ENCODE measurements at places on chromosomes 16 and 17.

DNA sequence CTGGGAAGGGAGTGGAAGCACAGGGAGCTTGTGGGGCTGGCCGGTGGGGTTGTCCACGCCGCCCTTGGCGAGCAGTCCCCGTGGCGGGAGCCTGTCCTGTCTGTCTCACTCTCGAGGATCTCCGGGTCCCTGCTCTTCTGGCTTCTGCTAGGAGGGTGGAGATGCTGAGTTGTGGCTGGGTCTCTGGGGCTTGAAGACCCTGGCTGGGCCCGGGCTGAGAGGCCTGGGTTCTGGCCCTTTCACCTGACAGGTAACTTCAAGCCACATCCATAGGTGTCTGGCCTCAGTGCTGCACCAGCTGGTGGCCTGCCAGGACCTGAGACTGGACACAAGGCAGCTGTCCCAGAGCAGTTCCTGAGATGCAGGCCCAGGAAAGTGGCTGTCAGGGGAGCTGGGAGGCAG, 46.7 kb downstream of the PRMT7 start:
- DNase-seq: no peak

DNA sequence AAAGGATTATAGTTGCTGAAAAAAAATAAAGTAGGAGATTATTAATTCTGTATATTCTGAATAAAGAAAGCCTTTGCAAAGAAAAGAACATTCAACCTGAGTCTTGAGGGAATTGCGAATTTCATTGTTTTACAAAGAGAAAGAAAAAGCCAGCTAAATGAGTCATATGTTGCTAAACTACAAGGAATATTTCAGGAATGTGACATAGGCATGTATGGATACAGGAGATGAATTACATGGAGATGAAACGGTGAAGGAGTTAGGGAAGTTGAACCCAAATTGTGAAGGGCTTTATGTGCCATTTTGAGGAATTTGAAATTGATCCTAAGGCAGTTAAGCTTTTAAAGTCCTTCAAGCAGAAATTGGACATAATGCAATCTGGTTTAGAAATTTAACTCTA, 177.3 kb upstream of the RBL2 start:
- peak; percentile 74 for DNase-seq

DNA sequence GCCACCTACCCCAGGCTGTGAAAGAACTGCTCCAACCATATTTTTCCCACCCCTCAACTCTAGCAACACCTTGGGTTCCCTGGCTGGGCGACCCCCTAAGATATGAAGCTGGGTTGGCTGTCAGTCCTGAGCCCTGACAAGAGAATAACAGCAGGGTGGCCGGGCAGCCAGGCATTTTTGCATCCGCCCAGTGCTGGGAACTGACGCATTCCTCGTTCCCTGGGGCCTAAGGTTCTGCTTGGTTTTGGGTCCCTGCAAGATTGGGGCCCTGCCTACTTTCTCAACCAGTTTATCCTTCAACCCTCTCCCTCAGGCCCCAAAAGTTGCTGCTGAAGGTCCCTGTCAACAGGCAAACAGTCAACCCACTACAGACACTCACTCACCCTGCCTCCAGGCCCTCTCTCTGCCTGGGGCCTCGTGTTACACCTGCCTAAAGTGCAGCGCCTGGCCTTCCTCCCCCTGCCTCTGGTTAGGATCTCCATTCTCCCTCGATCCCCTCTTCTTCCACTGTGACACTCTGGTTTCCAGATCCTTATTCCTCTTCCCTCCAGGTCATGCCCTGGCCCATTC, 151.5 kb downstream of the STX8 start:
- no peak for DNase-seq

GRCh38 chr17:385178-385835, 32.7 kb upstream of the RPH3AL start:
- peak; percentile 21 for DNase-seq

DNA sequence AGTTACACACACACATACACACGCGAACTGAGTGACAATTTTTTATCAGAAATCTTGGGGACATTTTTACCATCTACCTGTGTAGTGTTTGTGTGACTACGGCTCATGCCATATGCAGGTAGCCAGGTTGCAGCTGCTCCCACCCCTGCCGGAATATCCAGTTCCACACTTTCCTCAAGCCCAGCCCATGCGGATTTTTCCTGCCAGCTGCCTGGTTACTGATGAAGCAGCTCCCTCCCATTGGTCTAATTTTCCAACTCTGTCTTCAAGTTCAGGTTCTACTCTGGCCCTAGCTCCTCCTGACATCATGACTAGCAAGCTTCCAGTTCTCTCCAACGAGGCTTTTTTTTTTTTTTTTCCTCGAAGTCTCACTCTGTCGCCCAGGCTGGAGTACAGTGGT, 4.8 kb downstream of the GSG1L2 start:
- DNase-seq: peak; percentile 15

- no peak for DNase-seq
These were observed 3.1 kb upstream of the MRPS34 start for GRCh38 chr16:1775846-1776671.

DNA sequence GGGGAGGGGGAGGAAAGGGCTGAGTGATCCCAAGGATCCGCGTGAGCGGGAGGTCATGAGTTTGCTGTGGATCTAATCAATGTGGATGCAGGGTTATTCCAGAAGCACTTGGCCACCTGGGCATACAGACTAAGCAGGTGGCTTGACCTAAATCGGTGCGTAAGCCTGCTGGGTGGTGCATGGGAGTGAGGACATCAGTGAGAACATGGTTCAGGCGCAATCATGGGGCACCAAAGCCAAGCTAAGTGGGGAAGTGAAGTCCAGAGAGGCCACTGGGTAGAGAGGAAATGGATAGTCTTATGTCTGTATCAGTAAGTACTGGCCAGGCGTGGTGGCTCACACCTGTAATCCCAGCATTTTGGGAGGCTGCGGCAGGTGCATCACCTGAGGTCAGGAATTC, 18.9 kb upstream of the MFSD6L start:
- no peak for DNase-seq

GRCh38 chr17:56596691-56597494, 3.4 kb downstream of the NOG start:
- no peak for DNase-seq

- peak; percentile 65 for DNase-seq
These were observed 5.5 kb downstream of the GAS2L2 start for GRCh38 chr17:35747540-35748017.

DNA sequence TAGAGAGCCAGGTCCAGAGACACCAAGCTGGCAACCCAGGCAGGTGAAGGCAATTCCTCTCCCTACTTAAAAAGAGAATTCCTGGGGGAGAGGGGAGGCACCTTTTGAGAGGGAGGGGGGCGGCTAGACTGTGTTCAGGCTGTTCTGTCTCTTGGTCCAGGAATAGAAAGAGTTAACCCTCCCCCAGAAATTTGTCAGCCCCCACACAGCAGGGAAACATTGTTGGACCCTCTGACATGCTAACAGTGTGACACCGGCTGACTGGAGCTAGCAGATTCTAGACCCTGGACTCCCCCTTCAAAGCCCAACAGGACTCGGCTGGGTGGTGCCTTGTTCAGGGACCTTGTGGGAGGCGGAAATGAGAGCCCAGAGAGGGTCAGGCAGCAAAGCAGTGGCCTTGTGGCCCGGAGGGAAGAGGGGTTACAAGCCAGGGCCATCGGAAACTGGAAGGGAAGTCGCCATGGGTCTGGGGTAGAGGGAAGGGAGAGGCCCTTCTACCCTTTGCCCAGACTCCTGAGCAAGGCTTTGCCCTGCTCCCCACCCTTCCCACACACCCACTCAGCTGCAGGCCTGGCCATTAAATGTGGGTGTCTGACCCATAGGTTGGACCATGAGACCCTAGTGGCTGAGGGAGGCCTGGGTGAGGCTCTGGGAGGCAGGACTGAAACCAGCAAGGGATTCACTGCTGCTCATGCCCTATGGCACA, 44.6 kb downstream of the RAI1 start:
- DNase-seq: no peak
